ENCODE measurements at places on chromosomes 5 and 9. TPM values are rescaled to one million over a fixed set of nuclear protein-coding genes. Genes with fewer than 3 reads are reported as not detected.

SLC45A2 gene
- total RNA-seq: not detected

GRCh38 chr5:135324897-135325650 is 74.0 kb downstream of the MACROH2A1 start:
- DNase-seq: no peak

- DNase-seq: no peak
Measured at GRCh38 chr5:150061538-150061995, 24.8 kb downstream of the CSF1R start.

DNA sequence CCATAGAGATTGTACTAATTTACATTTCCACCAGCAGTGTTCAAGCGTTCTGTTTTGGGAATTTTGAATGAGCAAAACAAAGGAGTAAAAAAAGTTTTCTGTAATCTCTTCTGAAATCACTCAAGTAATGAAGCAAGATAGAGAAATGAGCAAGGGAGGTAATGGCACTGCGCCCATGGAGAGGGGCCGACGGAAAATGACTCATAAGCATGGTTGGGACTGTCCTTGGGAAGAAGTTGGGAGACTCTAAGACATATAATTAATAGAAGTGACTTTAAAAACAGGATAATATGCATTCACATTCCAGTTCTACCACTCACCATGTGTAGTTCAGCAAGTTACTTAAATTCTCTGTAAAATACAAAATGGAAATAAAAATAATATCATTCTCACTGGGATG is 62.5 kb upstream of the C5orf46 start:
- no peak for DNase-seq

- no peak for DNase-seq
Measured at GRCh38 chr9:125515983-125516940, 190.7 kb downstream of the MAPKAP1 start.

SURF1 gene
- total RNA-seq: 40.0 TPM

- no peak for DNase-seq
Measured at GRCh38 chr9:95077053-95077765, 240.3 kb downstream of the FANCC start.

- DNase-seq: no peak
Measured at GRCh38 chr9:91720313-91720712, 229.7 kb downstream of the ROR2 start.

- DNase-seq: no peak
Measured at GRCh38 chr9:107647141-107647540, 157.6 kb upstream of the KLF4 start.

- DNase-seq: no peak
Measured at GRCh38 chr9:105251733-105252404, 7.4 kb downstream of the SLC44A1 start.

- DNase-seq: no peak
Measured at GRCh38 chr5:116299746-116300640, 215.2 kb downstream of the COMMD10 start.

- no peak for DNase-seq
Measured at GRCh38 chr5:122267185-122267584, 44.9 kb upstream of the SNCAIP start.

DNA sequence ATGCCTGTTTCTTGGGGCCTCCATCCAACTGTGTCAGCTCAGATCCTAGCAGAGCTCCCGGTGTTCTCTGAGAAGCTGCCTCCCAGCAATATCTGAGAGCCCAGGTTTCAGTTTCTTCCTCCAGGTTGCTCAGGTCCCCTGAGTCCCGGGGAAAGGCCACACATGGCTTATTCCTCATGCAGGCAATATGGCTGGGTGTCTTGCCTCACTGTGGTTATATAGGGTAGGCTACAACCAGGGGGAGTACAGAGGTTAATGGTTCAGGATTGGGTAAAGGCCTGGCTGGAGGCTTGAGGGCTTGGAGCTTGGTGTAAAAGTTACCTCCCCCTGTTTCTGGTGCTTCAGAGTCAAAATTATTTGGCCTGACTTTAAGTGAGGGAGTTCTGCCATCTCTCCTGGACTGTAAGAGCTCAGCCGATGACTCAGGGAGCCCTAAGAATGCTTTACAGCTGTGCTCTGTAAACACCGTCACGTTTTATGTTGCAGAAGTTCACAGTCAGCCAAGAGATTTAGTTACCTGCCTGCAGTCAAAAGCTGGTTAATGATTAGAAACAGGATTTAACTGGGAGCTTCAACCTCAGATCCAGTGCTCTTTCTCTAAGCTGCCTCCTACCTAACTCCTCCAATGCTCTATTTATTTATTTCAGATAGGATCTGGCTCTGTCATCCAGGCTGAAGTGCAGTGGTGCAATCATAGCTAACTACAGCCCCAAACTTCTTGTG is 24.3 kb upstream of the UBAP2 start:
- no peak for DNase-seq

- DNase-seq: no peak
Measured at GRCh38 chr9:36985769-36986467, 48.1 kb downstream of the PAX5 start.

GRCh38 chr9:70262366-70262765 is 3.6 kb downstream of the SMC5 start:
- no peak for DNase-seq

FBLL1 gene
- total RNA-seq: not detected

FOXD1 gene
- not detected for total RNA-seq

TIFAB gene
- not detected for total RNA-seq

DND1 gene
- total RNA-seq: 1.7 TPM

ARSI gene
- 43.1 TPM for total RNA-seq

BHMT2 gene
- total RNA-seq: 37.2 TPM

TLR4 gene
- 108 TPM for total RNA-seq

FBP1 gene
- 9.8 TPM for total RNA-seq

GRCh38 chr5:26649000-26649399 is 389.4 kb downstream of the CDH9 start:
- no peak for DNase-seq

- no peak for DNase-seq
Measured at GRCh38 chr5:156707750-156708149, 142.3 kb upstream of the PPP1R2B start.

- no peak for DNase-seq
Measured at GRCh38 chr5:101306391-101307137, 403.5 kb upstream of the ST8SIA4 start.

DNA sequence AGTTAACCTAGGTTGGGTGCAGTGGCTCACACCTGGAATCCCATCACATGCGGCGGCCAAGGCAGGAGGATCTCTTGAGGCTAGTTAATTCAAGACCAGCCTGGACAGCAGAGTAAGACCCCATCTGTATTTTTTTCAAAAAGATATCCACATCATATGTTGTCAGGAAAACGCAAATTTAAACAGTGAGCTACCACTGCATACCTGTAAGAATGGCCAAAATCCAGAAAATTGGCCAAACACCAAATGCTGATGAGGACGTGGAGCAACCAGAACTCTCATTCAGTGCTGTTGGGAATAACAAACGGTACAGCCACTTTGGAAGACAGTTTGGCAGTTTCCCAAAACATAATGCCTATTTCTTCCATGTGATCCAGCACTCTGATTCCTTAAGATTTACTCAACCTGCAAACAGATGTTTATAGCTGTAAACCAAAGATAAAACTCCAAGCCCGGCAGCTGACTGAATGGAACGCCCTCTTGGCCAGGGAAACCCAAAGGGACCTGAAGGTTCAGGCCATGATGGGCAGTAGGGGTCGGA is 12.4 kb downstream of the CEL start:
- DNase-seq: no peak

ENTREP1 gene
- 1.9 TPM for total RNA-seq

DNA sequence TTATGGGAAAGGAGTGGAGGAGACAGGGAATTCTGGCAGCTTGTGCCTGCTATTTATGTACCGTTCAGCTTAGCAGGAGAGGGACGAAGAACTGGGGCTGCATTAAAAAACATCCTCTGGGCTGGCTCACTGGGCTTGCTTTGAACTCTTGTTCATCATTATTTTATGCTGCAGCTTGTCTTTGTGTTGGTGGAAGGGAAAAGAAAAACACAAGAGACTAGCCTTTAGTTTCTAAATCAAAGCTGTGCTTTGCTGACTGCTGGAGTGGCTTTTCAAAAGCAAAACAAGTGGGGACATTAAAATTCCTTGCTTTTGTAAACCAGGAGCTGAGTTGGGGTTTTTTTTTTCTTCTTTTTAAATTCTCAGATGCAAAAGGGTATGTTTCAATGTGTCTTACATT is 5.9 kb upstream of the RGMB start:
- DNase-seq: no peak

ZNF462 gene
- total RNA-seq: 16.2 TPM

DNA sequence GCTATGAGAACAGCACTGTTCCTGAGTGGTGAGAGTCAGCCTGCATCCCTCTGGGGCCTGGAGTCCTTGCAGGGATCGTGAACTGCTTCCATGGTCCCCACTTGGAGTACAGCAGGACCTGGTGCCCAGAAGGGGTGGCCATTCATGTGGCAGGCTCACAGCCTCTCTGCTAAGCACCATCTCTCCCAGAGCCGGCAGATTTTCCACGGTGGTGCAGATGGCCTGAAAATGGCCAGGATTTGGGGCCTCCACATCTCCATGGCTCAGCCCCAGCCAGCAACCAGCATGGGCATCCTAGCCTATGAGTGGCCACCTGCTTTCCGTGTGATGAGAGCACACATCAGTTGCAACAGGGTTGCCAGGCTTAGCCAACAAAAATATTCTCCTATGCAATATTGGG is 33.9 kb upstream of the SEMA4D start:
- no peak for DNase-seq

- no peak for DNase-seq
Measured at GRCh38 chr9:88950341-88951154, 40.7 kb upstream of the S1PR3 start.

DNA sequence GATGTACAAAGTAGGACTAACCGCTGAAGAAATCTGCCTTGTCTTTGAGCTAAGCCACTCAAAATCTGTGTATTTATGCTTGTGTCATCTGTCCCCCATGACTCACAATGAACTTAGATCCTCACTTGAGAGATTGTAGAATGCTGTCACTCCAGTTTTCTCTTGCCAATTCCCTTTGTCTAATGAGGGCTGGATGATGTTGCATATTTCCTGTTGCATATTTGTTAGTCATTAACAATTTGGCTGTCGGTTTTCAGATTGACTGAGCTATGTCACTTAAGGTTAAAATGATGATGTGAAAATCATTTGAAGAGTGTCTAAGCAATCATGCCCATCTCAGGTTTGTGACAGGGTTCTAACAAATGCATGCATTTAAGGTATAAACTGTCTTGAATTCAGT is 481.7 kb downstream of the CDH10 start:
- no peak for DNase-seq

SSNA1 gene
- 68.6 TPM for total RNA-seq

IFNA2 gene
- total RNA-seq: not detected

GRCh38 chr9:130666393-130667119 is 2.2 kb downstream of the PRDM12 start:
- no peak for DNase-seq

AHRR gene
- total RNA-seq: 0.25 TPM

CCNO gene
- total RNA-seq: not detected

- no peak for DNase-seq
Measured at GRCh38 chr9:4815381-4815956, 22.7 kb downstream of the RCL1 start.

DNA sequence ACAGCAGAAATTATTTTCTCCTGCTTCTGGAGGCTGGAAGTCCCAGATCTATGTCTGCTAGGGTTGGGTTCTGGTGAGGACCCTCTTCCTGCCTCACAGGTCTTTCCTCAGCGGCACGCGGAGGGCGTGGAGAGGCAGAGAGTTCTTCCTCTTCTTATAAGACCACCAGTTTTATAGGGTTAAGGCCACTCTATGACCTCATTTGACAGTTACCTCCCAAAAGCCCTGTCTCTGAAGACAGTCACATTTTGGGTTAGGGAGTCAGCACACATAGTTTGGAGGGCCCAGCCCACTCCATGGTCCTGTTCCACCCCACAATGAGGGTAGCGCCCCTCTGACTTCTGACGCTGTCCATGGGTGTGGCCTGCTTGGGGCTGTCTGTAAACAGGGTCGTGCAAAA is 46.7 kb downstream of the TRIP13 start:
- DNase-seq: no peak

GRCh38 chr9:75120686-75121085 is 32.4 kb downstream of the OSTF1 start:
- DNase-seq: no peak

DNA sequence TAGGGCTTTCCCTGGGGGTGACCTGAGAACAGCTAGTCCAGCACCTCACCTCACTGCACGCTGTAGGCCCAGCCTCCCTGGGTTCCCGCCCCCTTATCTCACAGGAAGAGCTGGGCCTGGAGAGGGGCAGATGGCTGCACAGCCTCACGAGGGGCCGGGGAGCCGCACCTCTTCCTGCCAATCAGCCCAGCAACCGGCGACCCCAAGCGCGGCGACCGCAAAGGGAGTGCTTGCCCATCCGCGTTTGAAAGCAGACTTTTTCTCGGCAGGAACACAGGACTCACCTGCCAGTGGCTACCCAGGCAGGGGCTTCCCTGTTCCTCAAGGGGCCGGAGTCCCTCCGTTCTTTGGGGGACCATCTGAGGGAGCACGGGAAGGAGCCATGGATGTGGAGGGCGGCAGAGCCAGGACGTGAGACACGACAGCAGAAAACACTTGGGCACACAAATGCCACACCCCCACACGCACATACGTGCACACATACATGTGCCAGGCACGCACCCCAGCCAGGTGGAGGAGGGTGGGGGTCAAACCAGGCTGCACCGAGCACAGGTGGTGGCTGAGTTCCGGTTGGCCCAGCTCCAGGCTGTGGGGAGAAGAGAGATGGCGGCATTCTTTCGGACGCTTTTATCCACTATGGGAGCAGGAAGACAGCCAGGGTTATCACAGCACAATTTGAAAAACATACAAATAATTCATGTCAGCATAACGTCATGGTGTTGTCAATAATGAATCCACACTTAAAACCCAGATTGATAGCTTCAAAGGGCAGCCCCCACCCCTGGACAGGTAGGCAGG is 11.3 kb downstream of the TMEM250 start:
- DNase-seq: no peak

DNA sequence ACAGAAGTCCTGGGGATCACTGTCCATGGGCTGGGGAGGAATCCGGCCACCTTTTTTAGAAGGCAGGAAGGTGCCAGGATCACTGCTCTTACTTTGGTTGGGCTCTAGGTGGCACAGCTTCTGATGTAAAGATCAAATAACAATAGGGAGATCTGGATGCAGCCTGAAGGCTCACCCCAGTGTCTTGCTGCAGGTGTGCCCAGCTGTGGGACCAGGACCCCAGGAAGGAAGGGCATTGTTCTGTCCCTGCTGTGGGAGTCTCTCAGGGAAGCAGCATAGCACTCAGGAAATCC is 69.6 kb downstream of the DAB2IP start:
- DNase-seq: no peak

FOXD4 gene
- total RNA-seq: 0.47 TPM

GRCh38 chr5:40619421-40619820 is 60.3 kb upstream of the PTGER4 start:
- DNase-seq: no peak

DNA sequence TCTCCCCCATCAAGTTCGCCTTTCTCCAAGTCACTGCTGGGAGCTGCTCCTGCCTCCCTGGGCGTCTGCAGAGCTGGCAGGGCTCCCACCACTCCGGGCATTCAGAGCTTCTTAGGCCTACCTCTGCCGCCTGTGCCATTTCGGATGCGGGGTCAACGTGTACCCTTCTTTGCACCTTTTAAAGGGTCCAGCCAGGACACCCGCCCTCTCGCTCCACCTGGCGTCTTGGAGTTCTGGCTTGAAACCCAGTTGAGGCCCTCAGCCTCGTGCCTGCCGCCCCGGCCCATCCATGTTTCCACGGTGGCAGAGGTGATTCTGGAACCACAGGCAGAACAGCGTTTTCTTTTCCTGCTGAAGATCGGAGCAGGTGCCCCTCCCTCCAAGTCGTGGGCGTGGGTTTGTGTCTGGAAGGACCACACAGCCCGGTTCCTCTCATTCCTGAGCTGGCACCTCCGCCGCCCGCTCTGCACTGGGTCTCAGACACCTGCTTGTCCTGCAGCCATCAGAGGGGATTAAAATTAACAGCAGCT is 32.9 kb downstream of the NDUFS6 start:
- DNase-seq: no peak

GRCh38 chr9:24545847-24546522 is at the start of gene IZUMO3:
Gene IZUMO3, minus strand, starts transcription at chr9:24545897. Its CDS starts 248 bp downstream, at chr9:24545649.
- DNase-seq: no peak

Data from omental fat pad (tissue), 4 donors.